Adrenal gland (tissue), 19 donors: ENCODE measurements at places on chromosomes 1 and 21. TPM values are rescaled to one million over a fixed set of nuclear protein-coding genes. Genes with fewer than 3 reads are reported as not detected.

- H3K27ac ChIP-seq: no peak overlapping the region
- H3K36me3 ChIP-seq: no peaks in the 10 kb centered on the region
- no peak overlapping the region for H3K4me3 ChIP-seq
- no peak for DNase-seq
Measured at GRCh38 chr1:170863621-170864020, 71.7 kb upstream of the MROH9 start.

GRCh38 chr1:11874258-11874562 is 15.5 kb upstream of the NPPB start:
- peak; percentile 65 for DNase-seq
- no peaks in the 10 kb centered on the region for H3K27me3 ChIP-seq
- H3K4me3 ChIP-seq: no peak overlapping the region
- H3K4me1 ChIP-seq: no peaks in the 10 kb centered on the region

GRCh38 chr1:193524021-193524420 is 337.6 kb upstream of the B3GALT2 start:
- no peak overlapping the region for H3K4me3 ChIP-seq
- H3K27ac ChIP-seq: no peak overlapping the region
- H3K36me3 ChIP-seq: no peaks in the 10 kb centered on the region
- no peaks in the 10 kb centered on the region for H3K27me3 ChIP-seq
- no peaks in the 10 kb centered on the region for H3K4me1 ChIP-seq

- DNase-seq: no peak
- no peak overlapping the region for H3K27ac ChIP-seq
- no peak overlapping the region for H3K4me3 ChIP-seq
- no peaks in the 10 kb centered on the region for H3K27me3 ChIP-seq
Measured at GRCh38 chr1:163176797-163177196, 25.9 kb downstream of the RGS5 start.

The CCDC185 gene
- not detected for polyA plus RNA-seq

- no peak for DNase-seq
- H3K4me3 ChIP-seq: no peak overlapping the region
- no peaks in the 10 kb centered on the region for H3K36me3 ChIP-seq
- H3K27me3 ChIP-seq: no peaks in the 10 kb centered on the region
Measured at GRCh38 chr1:58345215-58346035, 201.1 kb downstream of the OMA1 start.

The GPR157 gene
- polyA plus RNA-seq: 6.7 TPM

GRCh38 chr1:246969621-246970020 is 37.9 kb upstream of the AHCTF1 start:
- DNase-seq: no peak
- H3K27me3 ChIP-seq: no peaks in the 10 kb centered on the region
- no peak overlapping the region for H3K27ac ChIP-seq
- no peak overlapping the region for H3K4me3 ChIP-seq
- H3K36me3 ChIP-seq: no peaks in the 10 kb centered on the region

GRCh38 chr1:26539722-26540121 is 10.2 kb downstream of the RPS6KA1 start:
- H3K27ac ChIP-seq: peak overlapping the region; percentile 9
- H3K27me3 ChIP-seq: no peaks in the 10 kb centered on the region
- no peaks in the 10 kb centered on the region for H3K36me3 ChIP-seq
- H3K4me1 ChIP-seq: peaks cover 9% of the 10 kb centered on the region

The CDA gene
- polyA plus RNA-seq: 11.8 TPM

- no peak overlapping the region for H3K27ac ChIP-seq
- DNase-seq: no peak
- no peaks in the 10 kb centered on the region for H3K36me3 ChIP-seq
- H3K27me3 ChIP-seq: no peaks in the 10 kb centered on the region
- H3K4me3 ChIP-seq: no peak overlapping the region
- no peaks in the 10 kb centered on the region for H3K4me1 ChIP-seq
Measured at GRCh38 chr21:38952890-38953289, 147.2 kb downstream of the ETS2 start.

GRCh38 chr1:2316451-2316961 is 74.8 kb downstream of the MORN1 start:
- H3K36me3 ChIP-seq: no peaks in the 10 kb centered on the region

DNA sequence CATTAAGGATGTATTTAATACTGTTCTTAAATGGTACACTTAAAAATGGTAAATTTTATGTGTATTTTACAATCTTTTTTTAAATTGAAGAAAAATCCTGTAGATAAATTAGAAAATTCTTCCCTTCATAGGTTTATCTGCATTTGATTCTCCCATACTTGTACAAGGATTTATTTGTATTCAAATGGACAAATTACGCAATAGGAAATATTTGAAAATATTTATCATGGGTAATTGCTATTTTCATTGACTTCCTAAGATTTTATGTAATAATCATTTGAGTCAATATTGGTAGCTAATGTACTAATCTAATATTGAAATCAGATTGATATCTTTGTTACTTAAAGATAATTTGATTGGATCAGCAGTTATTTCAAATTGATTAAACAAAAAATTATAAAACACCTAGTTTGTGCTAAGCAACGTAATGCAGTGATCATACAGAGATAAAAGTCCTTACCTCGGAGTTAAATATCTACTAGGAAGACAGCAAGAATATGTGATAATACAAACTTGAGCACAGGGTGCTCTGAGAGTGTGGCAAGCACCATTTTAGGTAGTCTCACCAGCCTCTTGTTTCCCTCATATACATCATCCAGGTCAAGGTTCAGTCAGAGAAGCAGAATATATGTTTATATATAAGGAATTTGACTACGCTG is 11.3 kb upstream of the C1orf162 start:
- no peaks in the 10 kb centered on the region for H3K4me1 ChIP-seq
- H3K36me3 ChIP-seq: no peaks in the 10 kb centered on the region
- H3K27me3 ChIP-seq: no peaks in the 10 kb centered on the region
- no peak for DNase-seq
- no peak overlapping the region for H3K27ac ChIP-seq
- no peak overlapping the region for H3K4me3 ChIP-seq

DNA sequence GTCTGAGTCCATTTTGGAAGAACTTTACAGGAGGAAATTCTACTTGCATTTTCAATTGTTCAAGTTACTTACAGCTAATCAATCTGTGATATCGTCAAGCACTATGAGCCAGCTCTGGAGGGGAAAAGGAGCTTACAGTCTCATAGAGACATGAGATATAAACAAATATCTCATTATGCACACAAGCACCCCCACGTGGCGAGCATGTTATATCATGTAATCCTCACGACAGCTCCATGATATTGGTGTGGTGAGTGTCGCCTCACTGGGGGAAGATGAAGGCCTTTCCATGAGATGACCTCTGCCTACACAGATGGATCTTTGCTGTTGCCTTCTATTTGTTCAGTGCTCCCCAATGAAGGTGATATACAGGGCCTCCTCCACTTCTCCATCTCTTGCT is 34.6 kb downstream of the TNR start:
- H3K4me1 ChIP-seq: no peaks in the 10 kb centered on the region
- DNase-seq: no peak
- no peaks in the 10 kb centered on the region for H3K27me3 ChIP-seq
- no peak overlapping the region for H3K27ac ChIP-seq
- no peaks in the 10 kb centered on the region for H3K36me3 ChIP-seq

- H3K4me3 ChIP-seq: no peak overlapping the region
- H3K27ac ChIP-seq: no peak overlapping the region
- no peaks in the 10 kb centered on the region for H3K27me3 ChIP-seq
- DNase-seq: no peak
- H3K36me3 ChIP-seq: no peaks in the 10 kb centered on the region
- H3K4me1 ChIP-seq: no peaks in the 10 kb centered on the region
Measured at GRCh38 chr1:219085988-219086387, 87.7 kb upstream of the LYPLAL1 start.

The LEFTY2 gene
- polyA plus RNA-seq: 0.54 TPM

GRCh38 chr1:118927427-118928187 is 60.5 kb downstream of the TBX15 start:
- DNase-seq: no peak
- H3K4me1 ChIP-seq: no peaks in the 10 kb centered on the region
- H3K36me3 ChIP-seq: no peaks in the 10 kb centered on the region
- H3K4me3 ChIP-seq: no peak overlapping the region
- no peaks in the 10 kb centered on the region for H3K27me3 ChIP-seq

DNA sequence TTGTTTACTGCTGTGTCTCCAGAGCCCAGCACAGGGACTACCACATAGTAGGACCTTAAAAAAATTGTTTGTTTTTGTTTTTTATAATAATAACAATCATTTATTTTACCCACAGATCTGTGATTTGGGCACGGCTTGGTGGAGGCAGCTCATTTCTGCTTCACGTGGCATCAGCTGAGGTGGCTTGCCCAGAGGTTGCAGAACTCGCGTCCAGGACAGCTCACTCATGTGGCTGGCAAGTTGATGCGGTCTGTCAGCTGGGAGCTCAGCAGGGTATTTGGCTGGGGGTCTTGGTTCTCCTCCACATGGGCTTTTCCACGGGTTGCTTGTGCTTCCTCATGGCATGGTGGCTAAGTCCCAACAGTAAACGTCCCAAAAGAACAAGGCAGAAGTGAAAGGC is 2.9 kb upstream of the SYNC start:
- no peak overlapping the region for H3K27ac ChIP-seq
- H3K36me3 ChIP-seq: no peaks in the 10 kb centered on the region
- H3K27me3 ChIP-seq: no peaks in the 10 kb centered on the region

DNA sequence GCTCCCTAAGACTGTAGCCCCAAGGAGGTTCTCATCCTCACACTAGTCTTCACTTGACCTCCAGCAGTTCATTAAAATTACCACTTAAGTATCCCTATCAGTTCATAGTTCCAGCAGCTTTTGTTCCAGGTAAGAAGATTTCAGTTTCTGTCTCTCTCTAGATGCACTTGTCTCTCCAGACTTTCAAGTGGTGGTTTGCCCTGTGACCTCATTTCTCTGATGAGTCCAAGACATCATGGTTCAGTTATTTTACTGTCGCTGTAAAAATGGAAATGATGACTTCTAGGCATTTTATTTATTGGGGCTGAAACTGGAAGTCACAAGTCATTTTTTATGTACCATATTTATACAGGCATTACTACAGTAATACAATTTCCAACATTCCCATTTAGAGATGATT is 17.9 kb upstream of the RGS18 start:
- DNase-seq: no peak
- H3K4me1 ChIP-seq: no peaks in the 10 kb centered on the region
- H3K27me3 ChIP-seq: no peaks in the 10 kb centered on the region
- H3K36me3 ChIP-seq: no peaks in the 10 kb centered on the region
- H3K27ac ChIP-seq: no peak overlapping the region

DNA sequence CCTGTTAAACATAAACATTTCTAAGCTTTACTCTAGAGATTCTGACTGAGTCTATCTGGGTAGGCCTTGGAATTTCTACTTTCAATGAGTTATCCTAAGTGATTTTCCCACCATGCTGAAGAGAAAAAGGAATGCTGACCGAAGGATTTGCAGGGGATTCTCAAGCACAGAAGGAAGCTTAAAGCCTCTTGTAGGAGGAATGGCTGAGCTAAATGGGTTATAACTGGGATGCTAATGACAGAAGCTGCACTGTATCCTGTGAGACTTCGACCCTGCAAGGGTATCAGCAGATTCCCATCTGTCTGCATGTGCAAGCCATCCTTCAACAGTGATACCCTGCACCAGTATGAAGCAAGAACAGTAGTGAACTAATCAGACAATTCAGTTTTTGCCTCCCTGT is 35.4 kb downstream of the SLC35D1 start:
- H3K4me3 ChIP-seq: no peak overlapping the region
- DNase-seq: no peak
- no peak overlapping the region for H3K27ac ChIP-seq
- no peaks in the 10 kb centered on the region for H3K4me1 ChIP-seq

DNA sequence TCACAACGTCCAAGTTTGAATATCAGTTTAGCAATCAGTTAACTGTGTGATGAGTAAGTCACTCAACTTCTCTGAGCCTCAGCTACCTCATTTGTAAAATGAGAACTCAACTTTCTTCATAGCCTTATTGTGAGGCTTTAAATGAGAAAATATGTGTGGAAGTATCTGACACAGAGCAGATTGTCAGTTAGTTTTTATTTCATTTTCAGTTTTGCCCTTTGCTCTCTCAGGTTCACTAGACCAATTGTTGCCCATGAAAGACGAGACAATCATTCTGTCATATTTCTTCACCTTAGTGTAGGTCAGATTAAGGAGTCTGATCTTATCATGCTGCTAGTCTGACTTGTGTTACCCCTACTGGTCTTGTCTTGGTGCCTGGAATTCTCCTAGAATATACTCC is 232.8 kb upstream of the PTBP2 start:
- no peaks in the 10 kb centered on the region for H3K4me1 ChIP-seq
- no peaks in the 10 kb centered on the region for H3K36me3 ChIP-seq
- no peak overlapping the region for H3K27ac ChIP-seq
- no peaks in the 10 kb centered on the region for H3K27me3 ChIP-seq
- DNase-seq: no peak
- no peak overlapping the region for H3K4me3 ChIP-seq

The STUM gene
- polyA plus RNA-seq: 0.44 TPM

The MNDA gene
- 5.7 TPM for polyA plus RNA-seq

The UBE2U gene
- polyA plus RNA-seq: not detected

DNA sequence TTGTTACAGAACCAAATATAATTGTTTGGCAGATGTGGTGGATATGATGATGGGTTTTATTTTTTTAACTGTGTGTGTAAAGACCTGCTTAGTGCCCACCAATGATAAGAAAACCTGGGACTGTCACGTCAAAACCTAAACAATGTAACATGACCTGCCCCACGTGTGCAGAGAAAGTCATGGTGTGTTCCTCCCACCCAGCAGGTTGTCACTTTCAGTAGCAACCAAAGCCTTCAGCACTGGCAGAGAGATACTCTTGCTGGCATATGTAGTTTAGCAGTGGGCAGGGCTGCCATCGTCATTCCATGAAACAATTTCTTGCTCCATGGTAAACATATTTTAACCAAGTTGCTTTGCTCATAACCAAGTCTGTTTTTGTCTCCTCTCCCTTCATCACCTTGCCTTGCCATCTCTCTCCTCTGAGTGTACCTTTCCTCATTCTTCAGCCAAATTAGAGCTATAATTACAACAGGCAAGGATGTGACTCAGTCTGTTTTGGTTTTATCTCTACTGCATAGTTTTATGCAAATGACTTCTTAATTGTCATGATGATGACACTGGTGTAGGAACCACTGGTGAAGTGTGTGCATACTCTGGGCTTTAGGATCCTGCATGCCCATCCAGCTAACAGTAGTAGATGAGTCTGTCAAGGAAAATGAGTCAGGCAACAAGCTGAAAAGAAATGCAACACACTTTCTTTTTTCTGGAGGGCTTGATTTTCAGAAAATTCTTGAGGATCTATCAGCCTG is 150.3 kb downstream of the EDEM3 start:
- H3K4me3 ChIP-seq: no peak overlapping the region
- H3K27ac ChIP-seq: no peak overlapping the region
- no peaks in the 10 kb centered on the region for H3K27me3 ChIP-seq
- peaks cover 10% of the 10 kb centered on the region for H3K4me1 ChIP-seq
- H3K36me3 ChIP-seq: no peaks in the 10 kb centered on the region

The NPPA gene
- 2.7 TPM for polyA plus RNA-seq

- H3K27ac ChIP-seq: peak overlapping the region; percentile 99
- peak overlapping the region; percentile 8 for H3K4me3 ChIP-seq
- no peaks in the 10 kb centered on the region for H3K27me3 ChIP-seq
Measured at GRCh38 chr1:228378090-228378872, 28.4 kb downstream of the TRIM11 start.

The NUDC gene
- 66.6 TPM for polyA plus RNA-seq

The PPM1J gene
- polyA plus RNA-seq: 5.1 TPM

GRCh38 chr1:8844501-8845006 is 27.1 kb upstream of the RERE start:
- DNase-seq: no peak
- H3K27me3 ChIP-seq: no peaks in the 10 kb centered on the region
- H3K36me3 ChIP-seq: no peaks in the 10 kb centered on the region
- H3K4me3 ChIP-seq: no peak overlapping the region
- no peak overlapping the region for H3K27ac ChIP-seq
- peaks cover 4% of the 10 kb centered on the region for H3K4me1 ChIP-seq
